Foreskin fibroblast (primary cell): ENCODE measurements at places on chromosomes 12 and 14.

- DNase-seq: peak; percentile 77
Measured at GRCh38 chr12:104959335-104959841, 1.3 kb upstream of the SLC41A2 start.

- no peak for DNase-seq
Measured at GRCh38 chr12:3367750-3368444, 123.1 kb upstream of the PRMT8 start.

- DNase-seq: peak; percentile 49
Measured at GRCh38 chr12:98733667-98734350, 88.7 kb downstream of the APAF1 start.

- no peak for DNase-seq
Measured at GRCh38 chr14:56205881-56206280, 87.7 kb downstream of the PELI2 start.

GRCh38 chr12:6784296-6784695 lies 5.0 kb upstream of the CD4 start:
- no peak for DNase-seq

DNA sequence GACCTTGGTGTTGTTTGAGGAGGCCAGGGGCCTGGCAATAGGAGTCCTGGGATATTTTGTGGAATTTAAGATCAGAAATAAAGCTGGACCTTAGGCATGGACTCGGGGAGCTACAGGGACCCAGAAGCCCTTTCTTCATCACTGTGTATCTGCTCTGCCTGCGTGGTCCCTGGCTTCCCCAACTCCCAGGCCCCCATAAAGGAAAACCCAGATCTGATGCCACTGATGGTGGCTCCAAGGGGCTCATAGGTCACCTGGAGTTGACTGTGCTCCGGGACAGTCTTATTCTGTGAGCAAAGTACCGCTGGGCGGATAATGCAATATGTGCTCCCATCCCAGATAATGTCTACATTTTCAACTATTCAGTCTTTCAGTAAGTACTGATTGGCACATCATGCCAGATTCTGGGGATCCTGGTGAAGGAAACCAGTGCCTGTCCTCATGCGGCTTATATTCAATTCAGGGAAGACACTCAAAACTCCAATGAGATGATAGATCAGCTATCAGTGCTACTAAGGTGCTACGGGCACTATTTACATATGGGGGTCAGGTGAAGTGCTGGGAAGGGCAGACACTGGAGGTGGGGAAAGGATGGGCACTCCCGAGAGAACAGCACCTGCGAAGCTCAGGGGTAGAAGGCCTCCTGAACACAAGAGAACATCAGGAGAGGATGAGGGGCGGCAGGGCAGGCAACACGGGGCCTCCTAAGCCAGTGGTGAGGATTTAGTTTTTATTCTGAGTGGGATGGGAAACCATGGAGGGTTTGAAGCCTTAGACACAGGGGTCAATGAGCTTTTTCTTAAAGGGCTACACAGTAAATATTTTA lies 5.5 kb upstream of the SELPLG start:
- no peak for DNase-seq

GRCh38 chr14:28373721-28374120 lies 392.9 kb upstream of the FOXG1 start:
- no peak for DNase-seq

- DNase-seq: no peak
Measured at GRCh38 chr12:113591480-113591974, 119.9 kb upstream of the LHX5 start.

GRCh38 chr12:122894193-122895121 lies 1.5 kb downstream of the VPS37B start:
- DNase-seq: no peak

DNA sequence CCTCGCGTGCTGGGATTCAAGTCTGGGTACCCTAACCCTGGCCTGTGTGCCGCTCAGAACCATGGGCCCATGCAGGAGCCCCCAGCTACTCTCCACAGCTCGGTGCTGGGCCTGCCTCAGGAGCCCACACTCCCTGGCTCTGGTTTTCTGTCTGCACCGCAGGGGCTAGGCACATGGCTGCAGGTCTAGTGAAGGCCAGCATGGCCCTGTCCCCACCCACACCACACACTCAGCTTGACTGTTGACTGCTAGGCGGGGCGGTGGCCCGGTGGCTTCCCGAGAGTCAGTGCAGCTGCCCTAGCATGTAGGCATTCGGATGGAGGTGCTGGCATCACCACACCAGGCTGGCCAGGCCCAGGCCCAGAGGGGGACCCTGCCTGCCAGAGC lies 7.9 kb downstream of the INF2 start:
- DNase-seq: no peak
